ENCODE measurements at places on chromosomes 12 and 14. TPM values are rescaled to one million over a fixed set of nuclear protein-coding genes. Genes with fewer than 3 reads are reported as not detected.

GRCh38 chr12:88693837-88694445 is 113.7 kb upstream of the KITLG start:
- DNase-seq, result no peak

DNA sequence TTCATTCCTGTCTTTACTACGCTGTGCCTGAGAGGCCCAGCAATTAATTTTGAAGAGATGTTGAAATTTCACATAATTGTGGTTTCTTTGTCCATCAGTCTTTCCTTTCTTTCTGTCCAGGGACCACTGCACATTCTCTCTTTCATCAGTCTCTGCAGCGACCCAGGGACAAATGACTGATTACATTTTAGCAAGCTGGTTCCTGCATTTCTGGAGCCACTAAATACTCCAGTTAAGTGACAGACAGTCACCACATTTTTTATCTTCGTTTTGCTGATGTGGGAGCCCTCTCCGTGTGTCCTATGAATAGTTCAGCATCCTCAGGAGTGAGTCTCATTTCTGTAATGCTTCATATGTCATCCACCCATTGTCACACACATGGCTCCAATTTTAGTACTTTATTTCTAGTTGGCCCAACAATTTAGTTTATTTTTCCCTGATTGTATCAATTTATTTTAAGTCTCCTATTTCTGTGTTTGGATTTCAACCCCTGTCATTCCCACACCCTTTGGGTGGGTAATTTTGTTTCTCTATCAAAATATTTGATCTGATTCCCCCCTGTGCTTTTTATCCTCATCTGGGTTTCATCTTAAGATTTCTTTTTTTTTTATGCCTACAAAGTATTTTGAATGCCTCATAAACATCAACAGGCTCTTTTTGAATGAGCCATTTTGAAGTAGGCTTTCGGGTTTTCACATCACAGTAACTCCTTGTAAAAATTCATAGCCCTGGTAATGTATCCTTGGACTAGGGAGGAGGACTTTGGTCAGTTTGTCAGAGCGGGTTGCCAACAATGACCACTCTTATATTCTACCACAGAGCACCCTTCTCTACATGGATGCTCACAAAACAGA is 1196.5 kb downstream of the GALC start:
- DNase-seq, result no peak

GRCh38 chr14:63510538-63510937 is 32.6 kb downstream of the PPP2R5E start:
- no peak for DNase-seq

DNA sequence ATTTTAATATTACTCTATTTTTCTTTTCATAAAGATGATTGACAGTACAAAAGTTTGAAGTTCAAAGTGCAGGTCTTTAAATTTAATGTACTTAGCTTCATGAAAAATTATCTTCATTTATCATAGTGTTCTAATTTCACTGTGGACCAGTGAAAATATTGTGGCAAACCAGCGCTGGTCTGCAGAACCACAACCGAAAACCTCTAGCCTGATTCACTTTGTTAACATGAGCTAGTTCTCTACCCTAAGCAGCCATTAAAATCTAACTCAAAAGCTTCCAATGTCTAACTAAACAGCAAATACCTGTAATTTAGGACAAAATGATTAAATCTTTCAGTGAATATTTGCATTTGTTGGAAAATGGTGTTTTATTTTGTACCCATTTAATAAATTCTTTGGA is 161.1 kb upstream of the TMTC2 start:
- no peak for DNase-seq

DNA sequence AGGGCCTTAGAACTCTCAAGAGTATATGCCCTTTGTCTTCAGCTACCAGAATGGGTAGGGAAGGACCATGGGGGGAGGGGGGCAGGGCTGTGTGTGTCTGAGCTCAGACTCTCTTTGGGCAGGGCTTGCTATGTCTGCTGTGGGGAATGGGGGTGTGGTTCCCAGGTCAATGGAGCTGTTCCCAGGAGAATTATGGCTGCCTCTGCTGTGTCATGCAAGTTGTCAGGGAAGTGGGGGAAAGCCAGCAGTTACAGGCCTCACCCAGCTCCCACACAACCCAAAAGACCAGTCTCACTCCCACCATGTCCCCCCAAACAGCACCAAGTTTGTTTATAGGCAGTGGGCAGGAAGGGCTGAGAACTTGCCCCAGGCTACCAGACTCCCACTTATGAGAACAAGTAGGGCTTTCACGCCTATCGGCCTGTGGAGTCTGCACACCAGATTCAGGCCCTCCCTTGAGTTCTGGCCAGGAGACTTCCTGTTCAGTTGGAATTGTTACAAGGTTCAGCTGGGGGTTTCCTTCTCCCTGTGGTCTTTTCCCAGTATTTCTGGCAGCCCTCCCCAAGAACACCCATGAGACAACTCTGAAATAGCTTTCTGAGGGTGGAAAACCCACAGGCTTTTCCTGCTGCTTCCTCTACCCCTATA is 6.1 kb upstream of the SERPINA11 start:
- DNase-seq, result no peak

DNA sequence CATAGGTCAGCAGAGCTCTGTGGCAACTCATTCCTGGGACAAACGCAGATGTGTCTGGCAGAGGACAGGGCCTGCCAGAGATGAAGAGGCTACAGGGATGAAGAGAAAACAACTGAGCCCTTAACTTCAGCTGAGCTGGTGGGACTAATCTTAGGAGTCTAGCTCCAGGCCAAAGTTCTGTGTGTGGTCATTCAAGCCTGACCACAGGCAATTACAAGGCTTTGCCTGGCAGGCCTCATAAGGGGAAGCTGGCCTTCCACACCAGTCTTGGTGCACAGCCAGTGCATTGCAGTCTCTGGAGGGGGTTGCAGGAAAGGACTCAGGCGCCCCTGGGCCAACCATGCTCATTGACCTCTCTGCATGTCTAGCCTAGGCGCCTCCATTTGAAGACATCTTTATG is 127.6 kb upstream of the DAAM1 start:
- no peak for DNase-seq

HOXC4 gene
- 3.9 TPM for total RNA-seq

KTN1 gene
- total RNA-seq, result 117 TPM

PTGER2 gene
- total RNA-seq, result 3.6 TPM

GPR135 gene
- total RNA-seq, result 1.8 TPM

All from lower leg skin (tissue), 4 donors.